ENCODE measurements at places on chromosomes 7 and 10.

DNA sequence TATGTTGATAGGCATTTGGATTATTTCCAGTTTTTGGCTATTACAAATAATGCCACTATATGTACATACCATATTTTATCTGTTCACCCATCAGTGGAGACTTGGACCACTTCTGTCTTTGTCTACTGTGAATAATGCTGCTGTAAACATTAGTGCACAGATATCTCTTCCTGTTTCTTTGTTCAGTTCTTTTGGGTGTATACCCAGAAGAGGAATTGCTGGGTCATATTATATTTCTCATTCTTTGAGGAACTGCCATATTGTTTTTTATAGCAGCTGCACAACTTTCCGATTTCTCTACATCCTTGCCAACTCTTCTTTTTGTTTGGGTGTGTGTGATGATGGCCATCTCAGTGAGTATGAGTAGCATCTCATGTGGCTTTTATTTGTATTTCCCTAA is 218.0 kb downstream of the LRMDA start:
- no peak for DNase-seq

DNA sequence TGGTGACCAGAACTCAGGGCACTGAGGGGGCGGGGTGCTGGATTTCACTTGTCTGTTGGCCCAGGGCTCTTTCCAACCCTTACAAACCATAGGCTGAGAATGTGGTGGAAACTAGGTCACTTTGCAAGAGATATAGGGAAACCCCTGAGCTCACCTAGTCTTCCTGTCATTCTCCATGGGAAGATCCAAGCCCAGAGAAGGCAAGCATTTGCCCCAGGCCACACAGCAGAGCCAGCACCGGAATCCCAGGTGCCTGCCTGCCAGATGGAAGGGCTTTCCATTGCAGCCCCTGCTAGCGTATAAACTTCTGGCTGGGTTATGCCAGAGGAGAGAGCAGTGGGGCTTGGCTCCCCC is 427 bp downstream of the PYROXD2 start:
- DNase-seq: no peak

DNA sequence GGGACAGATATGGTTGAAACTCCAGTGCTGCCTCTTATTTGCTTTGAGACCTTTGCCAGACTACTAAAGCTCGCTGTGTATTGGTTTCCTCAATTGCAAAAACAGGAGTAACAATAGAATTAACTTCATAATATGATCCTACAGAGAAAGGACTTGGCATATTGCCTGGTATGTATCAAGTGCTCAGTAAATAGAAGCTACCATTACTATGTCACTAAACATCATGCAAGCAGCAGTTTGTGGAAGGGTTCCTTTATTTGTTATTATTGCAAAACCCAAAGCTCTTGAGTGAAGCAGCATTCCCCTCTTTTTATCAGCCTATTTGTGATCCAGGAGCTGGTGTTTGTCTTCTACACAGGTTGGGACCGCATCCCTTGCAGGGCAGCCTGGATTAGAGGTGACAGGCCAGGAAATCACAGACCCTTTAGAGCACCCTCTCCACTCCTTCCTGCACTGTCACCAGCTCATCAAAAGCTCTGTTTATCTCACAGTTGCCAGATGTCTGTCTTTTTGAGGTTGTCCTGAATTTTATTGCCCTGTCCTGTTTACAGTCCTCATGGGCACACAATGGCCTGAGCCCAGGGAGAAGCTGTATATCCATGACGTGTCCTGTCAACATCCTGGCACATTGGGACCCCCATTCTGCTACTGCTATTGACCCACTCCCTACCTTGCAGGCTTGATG is 121.5 kb downstream of the SNX10 start:
- no peak for DNase-seq

- no peak for DNase-seq
Measured at GRCh38 chr10:127073666-127074065, 122.7 kb downstream of the INSYN2A start.

- DNase-seq: no peak
Measured at GRCh38 chr10:32141018-32141807, 85.0 kb upstream of the KIF5B start.
